ENCODE measurements at places on chromosomes 6 and 20.
A peak's percentile ranks its signal among the peaks of the same experiment; 100 is the strongest.

DNA sequence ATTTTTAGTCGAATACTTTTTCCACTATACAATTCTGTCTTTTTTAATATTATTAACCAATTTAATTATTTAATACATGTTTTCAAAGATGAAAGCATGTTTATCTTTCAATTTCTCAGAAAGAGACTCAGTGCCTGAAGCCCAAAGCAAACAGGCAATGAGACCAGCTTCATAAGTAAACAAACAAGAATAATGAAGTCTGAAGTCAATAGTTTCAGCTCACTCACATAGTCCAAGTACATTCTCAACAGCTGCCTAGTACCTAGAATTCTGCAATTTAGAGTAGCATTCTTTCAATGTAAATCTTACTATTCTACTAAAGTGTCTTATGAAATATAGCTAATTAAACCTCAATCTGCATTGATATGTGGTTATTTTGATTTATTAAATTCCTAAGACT lies 626.5 kb upstream of the NRSN1 start:
- no peak for DNase-seq

- no peak for DNase-seq
These were observed 47.9 kb downstream of the KHDC1L start for GRCh38 chr6:73177221-73177944.

DNA sequence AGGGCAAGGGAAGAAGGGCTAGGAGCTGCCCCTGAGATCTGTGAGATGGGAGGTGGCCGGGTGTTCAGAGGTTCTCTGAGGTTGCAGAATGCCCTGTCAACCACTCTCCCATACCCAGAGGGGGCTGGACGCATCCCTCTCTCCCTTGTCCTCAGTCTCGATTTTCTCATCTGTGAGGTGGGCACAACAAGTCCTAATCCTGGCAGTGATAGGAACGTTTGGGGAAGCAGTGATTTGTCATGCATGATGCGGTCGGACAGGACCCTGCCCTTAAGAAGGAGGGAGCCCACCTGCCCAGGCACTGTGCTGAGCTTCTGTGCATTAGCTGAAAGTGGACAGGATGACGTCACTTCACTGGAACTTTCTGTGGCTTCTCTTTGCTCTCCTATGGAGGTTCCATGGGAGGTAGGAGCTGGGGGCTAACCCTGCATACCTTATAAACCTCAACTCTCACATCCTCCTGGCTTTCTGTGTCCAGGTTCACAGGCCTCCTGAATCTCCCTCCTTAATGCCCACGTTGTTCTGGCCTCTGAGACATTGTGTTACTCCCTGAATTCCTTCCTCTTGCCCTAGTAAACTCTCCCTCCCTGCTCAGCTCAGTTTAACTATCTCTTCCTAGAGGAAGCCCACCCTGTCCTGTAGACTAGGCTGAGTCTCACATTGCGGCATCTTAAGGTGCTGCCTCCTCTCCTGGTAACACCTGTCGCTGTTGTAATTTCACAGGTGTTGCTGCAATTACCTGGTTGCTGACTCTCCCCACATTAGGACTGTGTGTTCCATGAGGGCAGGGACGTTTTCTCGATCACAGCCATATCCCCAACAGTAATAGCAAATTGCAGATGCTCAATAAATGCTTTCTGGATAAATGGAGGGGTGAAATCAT lies 30.1 kb upstream of the CSNK2A1 start:
- no peak for DNase-seq

DNA sequence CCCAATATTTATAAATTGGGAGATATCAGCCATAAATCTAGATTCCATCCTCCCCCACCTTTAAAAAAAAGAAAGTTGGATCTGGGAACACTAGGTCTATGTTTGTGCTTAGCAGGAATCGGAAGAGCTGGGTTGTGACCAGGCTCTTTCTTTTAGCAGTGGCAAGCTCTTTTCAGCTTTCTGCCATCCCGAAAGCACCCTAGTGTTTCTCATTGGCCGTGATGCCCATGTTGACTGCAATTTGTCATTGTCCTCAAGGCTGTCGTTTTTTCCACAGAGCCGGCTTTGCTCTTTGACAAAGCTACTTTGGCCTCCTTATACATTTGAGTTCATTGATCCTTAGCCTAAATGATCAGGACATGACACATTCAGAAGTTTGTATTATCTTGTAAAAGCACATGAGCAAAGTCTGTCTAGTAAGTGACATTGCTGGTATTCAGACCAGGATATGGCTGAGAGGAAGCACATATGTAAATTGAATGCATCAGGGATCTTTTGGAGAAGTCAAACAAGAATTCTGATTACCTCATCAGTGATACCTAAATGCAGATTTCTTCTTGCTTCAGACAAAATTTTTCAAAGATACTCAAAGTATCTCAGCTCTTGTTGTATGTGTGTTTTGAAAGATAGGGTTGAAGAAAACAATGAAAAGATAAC lies 50.1 kb downstream of the CARMIL1 start:
- no peak for DNase-seq

- DNase-seq = no peak
These were observed 9.4 kb downstream of the CD40 start for GRCh38 chr20:46127396-46128010.

GRCh38 chr6:6676910-6677441 lies 88.5 kb downstream of the LY86 start:
- DNase-seq = peak; percentile 85

- DNase-seq = no peak
These were observed 6.4 kb upstream of the CST2 start for GRCh38 chr20:23832775-23833513.

GRCh38 chr6:160534050-160534696 lies 129.9 kb downstream of the LPA start:
- DNase-seq = peak; percentile 76

GRCh38 chr6:55882718-55883569 lies 7.6 kb upstream of the BMP5 start:
- DNase-seq = peak; percentile 75

DNA sequence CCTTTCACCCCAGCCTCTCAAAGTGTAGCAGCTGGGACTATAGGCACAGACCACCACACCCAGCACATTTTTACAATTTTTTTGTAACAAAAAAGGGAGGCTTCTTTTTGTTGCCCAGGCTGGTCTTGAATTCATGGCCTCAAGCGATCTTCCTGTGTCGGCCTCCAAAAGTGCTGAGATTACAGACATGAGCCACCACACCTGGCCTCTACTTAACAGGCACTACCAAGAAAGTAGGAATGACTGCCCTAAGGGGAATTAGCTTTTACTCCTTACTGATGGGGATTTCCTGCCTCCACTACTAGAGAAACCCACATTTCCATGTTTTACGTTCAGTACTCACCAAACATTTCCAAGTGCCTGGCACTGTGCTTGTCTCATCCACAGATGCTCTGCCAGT lies 109.6 kb downstream of the CARMIL1 start:
- no peak for DNase-seq
